Panc1 (cell line): ENCODE measurements at places on chromosomes 5 and 9. TPM values are rescaled to one million over a fixed set of nuclear protein-coding genes. Genes with fewer than 3 reads are reported as not detected.

TOPORS gene
- 21.2 TPM for total RNA-seq

MLANA gene
- not detected for total RNA-seq

IFT74 gene
- 6.0 TPM for total RNA-seq

ROR2 gene
- 5.9 TPM for total RNA-seq

CDKN2B gene
- total RNA-seq = 0.05 TPM

CATSPER3 gene
- 0.69 TPM for total RNA-seq

ADAMTS2 gene
- total RNA-seq = 0.13 TPM

GRCh38 chr9:72951520-72952380 lies 1.1 kb downstream of the ALDH1A1 start:
- no peak overlapping the region for H3K4me3 ChIP-seq
- no peak overlapping the region for H3K27ac ChIP-seq
- no peaks in the 10 kb centered on the region for H3K36me3 ChIP-seq
- no peaks in the 10 kb centered on the region for H3K27me3 ChIP-seq
- DNase-seq = no peak

GRCh38 chr9:92432972-92433548 lies 8.8 kb upstream of the OMD start:
- no peak for DNase-seq
- no peak overlapping the region for H3K4me3 ChIP-seq
- no peak overlapping the region for H3K27ac ChIP-seq
- H3K27me3 ChIP-seq = no peaks in the 10 kb centered on the region
- H3K4me1 ChIP-seq = no peaks in the 10 kb centered on the region
- no peaks in the 10 kb centered on the region for H3K36me3 ChIP-seq

DNA sequence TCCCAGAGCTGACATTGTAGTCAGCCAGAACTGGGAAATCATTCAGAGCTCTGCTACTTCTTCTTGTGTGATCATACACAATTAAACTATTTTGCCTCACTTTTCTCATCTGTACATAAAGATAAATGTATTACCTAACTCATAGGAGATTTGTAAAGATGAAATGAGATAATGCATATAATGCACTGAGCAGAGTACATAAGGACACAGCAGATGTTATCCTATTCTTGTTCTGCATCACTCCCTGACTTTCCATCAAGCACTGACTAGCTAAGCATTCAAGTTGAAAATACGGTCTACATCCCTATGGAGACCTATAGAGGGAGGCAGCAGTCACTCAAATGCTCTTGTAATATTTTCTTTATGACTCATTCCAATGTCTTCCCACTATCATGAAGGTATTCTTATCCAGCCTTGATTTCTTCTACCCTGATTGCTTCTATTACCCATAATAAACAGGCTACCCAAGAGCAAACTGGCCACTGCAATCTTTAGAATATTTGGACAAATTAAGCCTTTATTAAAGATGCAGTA lies 16.3 kb upstream of the PRR16 start:
- H3K4me1 ChIP-seq = no peaks in the 10 kb centered on the region
- no peak overlapping the region for H3K4me3 ChIP-seq
- no peak for DNase-seq
- H3K27ac ChIP-seq = no peak overlapping the region
- no peaks in the 10 kb centered on the region for H3K27me3 ChIP-seq

GRCh38 chr9:108180541-108180940 lies 675.2 kb downstream of the ACTL7B start:
- no peak overlapping the region for H3K4me3 ChIP-seq
- H3K27me3 ChIP-seq = no peaks in the 10 kb centered on the region
- DNase-seq = no peak

GRCh38 chr5:63573380-63573779 lies 388.9 kb downstream of the HTR1A start:
- H3K4me3 ChIP-seq = no peak overlapping the region
- H3K27me3 ChIP-seq = no peaks in the 10 kb centered on the region
- no peaks in the 10 kb centered on the region for H3K4me1 ChIP-seq
- H3K36me3 ChIP-seq = no peaks in the 10 kb centered on the region

DNA sequence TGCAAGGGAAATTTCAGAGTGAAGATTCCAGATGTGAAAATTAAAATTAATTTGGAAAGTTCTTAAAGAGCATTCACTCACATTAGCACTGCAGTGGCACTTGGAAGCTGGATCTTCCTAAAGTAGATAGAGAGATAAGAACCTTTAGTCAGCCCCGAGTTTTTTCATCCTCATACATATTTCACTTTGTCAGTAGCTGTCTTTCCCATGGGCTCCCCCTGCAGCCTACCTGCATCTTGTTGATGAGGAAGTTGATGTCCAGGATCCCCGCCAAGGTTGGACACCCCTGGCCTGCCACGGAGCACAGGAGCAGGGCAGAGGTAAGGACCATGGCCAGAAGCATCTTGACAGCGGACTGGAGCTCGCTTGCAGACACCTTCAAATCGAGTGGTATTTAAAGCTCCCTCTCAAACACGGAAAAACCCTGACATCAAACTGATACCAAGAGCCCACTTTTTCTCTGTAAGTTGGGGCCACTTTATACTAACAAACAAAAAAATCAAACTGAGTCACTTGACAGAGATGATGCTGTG lies at the start of gene IL9:
TSS of gene IL9 (minus strand) at position 368 of the 533 bp plus-strand sequence. CDS start at position 343, 25 bp downstream.
- H3K36me3 ChIP-seq = no peaks in the 10 kb centered on the region
- DNase-seq = no peak
- H3K27me3 ChIP-seq = no peaks in the 10 kb centered on the region
- H3K4me1 ChIP-seq = no peaks in the 10 kb centered on the region
- H3K4me3 ChIP-seq = no peak within 1 kb of the TSS

- H3K4me1 ChIP-seq = no peaks in the 10 kb centered on the region
- H3K36me3 ChIP-seq = no peaks in the 10 kb centered on the region
- H3K27me3 ChIP-seq = no peaks in the 10 kb centered on the region
- no peak for DNase-seq
Observed at GRCh38 chr5:115214541-115214940, 44.8 kb upstream of the TRIM36 start.

DNA sequence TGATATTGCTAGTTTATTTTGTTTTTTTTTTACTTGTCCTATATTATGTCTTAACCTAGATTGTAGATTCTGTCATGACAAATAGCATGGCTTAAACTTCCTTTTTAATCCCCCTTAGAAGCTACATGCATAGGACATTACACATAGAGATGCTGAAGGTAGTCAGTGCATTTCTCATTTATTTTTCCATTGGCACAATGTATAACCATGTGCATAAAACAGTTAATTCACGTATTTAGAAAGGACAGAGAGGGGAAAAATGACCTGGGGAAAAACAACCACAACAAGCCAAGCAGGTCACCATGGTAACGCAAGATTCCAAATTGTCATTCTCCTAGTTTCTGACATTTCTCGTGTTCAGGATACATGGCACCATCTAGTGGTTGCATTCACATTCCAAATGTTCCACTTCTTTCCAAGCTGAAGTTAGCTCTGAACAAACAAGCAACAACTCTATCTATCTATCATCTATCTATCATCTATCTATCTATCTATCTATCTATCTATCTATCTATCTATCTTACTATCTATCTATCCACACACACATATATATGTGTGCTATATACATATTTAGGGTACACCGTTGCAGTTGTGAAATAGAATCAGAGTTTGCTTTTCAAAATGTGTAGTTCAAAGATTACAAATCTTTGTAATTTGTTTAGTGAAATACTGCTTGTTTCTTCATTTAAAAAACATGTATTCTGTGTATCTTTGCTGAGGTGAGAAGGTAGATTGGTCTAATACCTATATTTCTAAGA lies 487.2 kb upstream of the ST8SIA4 start:
- no peaks in the 10 kb centered on the region for H3K27me3 ChIP-seq
- H3K4me1 ChIP-seq = no peaks in the 10 kb centered on the region
- DNase-seq = peak; percentile 41
- no peak overlapping the region for H3K4me3 ChIP-seq
- no peaks in the 10 kb centered on the region for H3K36me3 ChIP-seq
- H3K27ac ChIP-seq = no peak overlapping the region

DNA sequence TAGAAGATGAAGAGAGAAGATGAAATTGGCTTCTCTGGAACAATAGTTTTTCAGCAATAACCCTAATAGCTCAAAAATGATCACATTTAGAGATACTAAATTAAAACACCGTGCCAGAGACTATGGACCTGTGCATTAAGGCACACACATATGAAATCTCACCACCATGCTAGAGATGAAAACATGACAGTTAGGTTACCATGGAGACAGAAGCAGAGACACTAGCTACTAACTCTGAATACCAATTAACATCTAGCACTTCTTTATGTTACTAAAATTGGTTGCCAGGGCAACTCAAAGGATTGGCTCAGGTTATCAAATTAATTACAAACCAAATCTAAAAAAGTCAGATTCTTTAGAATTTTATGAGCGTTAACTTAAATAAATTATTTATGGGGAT lies 337.7 kb downstream of the PLK2 start:
- H3K4me3 ChIP-seq = no peak overlapping the region
- no peaks in the 10 kb centered on the region for H3K27me3 ChIP-seq
- H3K36me3 ChIP-seq = no peaks in the 10 kb centered on the region
